ENCODE measurements at places on chromosomes 5 and 9. TPM values are rescaled to one million over a fixed set of nuclear protein-coding genes. Genes with fewer than 3 reads are reported as not detected.

- no peak for DNase-seq
Measured at GRCh38 chr9:9752722-9753121, 860.1 kb downstream of the PTPRD start.

DNA sequence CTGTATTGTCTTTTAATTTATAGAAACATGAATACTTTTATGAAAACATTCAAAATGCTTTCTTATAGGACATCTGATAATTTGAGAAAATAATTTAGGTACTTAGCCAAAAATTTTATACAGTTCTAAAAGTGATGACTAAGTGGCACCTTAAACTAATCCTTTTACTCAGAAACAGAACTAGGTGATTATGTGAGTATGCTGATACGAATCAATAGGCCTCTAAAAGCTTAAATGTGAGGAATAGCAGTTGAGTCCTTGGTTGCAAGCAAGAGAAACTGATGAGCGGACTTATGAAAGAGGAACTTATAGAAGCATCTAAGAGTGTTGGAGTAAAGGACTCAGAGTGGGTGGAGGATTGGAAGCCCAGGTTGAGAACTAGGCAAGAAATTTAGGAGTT lies 26.4 kb downstream of the ANXA1 start:
- no peak for DNase-seq

DNA sequence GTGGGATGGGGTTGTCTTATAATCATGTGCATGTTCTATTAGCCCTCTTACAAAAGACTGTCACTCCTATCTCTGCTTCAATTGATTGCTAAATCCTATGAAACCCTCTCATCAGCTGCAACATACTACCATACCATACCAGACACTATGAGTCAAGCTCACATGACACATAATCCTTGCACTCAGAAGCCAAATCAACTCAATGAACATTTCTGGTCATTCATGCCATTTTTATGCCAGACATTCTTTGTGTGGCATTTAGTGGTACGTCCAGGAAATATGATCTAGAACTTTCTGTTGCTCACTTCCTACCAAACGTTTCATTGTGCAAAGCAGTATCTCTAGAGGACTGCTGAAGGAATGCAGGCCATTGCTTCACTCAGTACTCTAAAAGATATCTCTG lies 159.2 kb upstream of the GNA14 start:
- no peak for DNase-seq

Gene CEMIP2
- 108 TPM for total RNA-seq

GRCh38 chr9:37668116-37668601 lies 17.4 kb downstream of the FRMPD1 start:
- no peak for DNase-seq

Measured in mesenteric fat pad (tissue), 1 donor.